ENCODE measurements at places on chromosomes 7 and 10.

DNA sequence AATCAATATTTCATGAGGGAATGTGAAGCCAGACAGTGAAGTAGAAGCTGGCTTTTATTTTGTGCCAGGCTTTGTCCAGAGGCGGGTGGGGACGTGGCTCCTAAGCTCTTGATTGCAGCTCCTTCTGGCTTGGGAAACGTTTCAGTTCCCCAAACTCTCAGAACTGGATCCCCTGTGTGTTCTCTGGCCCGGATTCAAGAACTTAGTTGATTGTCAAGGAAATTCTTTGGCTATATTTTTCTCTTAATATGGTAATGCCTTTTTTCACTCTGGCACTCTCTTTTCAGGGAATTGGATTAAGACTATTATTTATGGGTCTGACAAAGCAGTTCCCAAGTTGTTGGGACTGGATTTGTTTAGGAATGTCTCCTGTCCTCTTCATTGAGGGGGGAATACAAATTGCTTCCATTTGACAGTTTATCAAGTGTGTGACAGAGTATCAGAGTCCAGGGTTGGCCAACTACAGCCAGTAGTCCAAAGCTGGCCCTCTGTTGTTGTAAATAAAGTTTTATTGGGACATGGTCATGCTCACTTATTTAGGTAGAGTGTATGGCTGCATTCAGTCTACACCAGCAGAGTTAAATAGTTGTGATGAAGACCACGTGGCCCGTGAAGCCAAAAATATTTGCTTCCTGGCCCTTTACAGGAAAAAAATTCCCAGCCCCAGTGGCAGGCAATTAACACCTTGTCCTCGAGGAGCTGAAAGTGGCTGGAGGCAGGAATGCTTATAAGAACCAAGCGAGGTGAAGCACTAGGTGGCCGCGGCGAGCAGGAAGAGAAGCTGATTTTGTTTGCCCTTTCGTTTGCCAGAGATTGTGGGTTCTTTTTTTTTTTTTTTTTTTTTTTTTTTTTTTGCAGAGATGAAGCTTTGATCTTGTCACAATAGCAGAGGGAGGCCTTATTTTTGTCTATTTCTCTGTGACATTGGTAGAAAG lies 34.3 kb downstream of the HTRA1 start:
- peak; percentile 16 for DNase-seq

DNA sequence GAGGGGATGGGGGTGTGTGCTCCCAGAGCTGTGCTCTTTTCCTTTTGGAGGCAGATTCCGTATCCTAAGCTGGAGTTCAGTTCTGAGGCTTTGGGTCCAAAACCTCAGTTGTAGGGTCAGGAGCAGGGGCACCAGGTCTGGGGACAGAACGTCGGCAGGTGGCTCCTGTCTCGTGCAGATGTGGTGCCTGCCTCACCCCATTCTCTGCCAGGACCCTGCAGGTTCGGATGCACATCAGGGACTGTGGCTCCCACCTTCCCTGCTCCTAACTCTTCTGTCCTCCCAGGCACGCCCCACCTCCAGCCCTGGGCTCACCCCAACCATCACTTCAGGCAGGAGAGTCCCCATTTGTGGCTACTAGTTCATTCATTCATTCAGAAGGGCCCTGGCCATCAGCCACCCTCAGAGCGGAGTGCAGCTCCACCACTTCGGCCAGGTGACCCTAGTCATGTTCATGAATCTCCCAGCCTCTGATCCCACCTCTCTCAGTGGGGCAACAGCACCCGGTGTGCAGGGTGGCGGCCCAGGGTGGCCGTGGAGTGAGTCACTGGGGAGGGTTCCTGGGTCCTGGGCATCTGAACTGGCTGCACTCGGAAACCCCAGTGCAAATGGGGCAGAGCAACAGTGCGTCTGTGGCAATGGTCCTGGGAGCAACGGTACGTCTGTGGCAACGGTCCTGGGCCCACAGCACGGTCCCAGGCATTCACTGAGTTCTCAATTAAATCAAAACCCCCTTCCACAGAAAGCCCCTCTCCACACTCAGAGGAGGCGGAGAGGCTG lies 100.8 kb upstream of the FAM20C start:
- no peak for DNase-seq

GRCh38 chr7:133843341-133843740 lies 283.8 kb upstream of the LRGUK start:
- no peak for DNase-seq

- no peak for DNase-seq
Measured at GRCh38 chr10:24349379-24350001, 140.6 kb downstream of the KIAA1217 start.

- DNase-seq, result no peak
Measured at GRCh38 chr10:120453886-120454285, 3.1 kb upstream of the PLPP4 start.

DNA sequence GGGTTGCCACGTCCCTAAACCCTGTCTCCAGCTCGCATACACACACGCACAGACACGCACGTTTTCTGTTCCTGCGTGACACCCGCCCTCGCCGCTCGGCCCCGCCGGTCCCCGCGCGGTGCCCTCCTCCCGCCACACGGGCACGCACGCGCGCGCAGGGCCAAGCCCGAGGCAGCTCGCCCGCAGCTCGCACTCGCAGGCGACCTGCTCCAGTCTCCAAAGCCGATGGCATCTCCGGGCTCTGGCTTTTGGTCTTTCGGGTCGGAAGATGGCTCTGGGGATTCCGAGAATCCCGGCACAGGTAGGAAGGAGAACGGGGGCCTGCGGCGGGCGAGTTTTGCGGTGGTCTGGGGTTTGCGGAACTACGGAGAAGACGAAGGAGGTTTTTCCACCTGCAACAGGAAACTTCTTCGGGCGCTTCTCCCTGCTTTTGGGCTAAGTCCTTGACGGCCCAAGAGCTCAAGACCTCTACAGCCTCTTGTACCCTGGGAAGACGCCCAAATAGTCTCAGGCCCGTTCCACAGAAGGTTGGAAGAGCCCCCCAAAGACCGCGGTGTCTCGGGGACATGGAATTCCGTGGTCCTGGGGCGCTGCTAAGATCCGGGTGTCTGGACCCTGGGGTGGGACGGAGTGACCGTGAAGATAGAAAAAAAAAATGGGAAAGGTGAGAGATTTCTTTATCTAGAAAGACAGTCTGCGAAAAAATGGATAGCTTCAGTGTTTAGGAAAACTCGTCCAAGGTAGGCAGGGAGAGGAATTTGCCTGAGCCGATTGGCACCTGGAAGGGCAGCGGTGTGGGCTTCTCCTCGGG lies at the start of gene GAD2:
GAD2 (plus strand) TSS at position 190 of the 811 bp plus-strand sequence; CDS start at position 226, 36 bp downstream.
- no peak for DNase-seq

GRCh38 chr7:25853314-25853713 lies 298.7 kb upstream of the NFE2L3 start:
- DNase-seq, result no peak

GRCh38 chr7:134474828-134475227 lies 15.9 kb upstream of the AKR1B1 start:
- DNase-seq, result no peak

DNA sequence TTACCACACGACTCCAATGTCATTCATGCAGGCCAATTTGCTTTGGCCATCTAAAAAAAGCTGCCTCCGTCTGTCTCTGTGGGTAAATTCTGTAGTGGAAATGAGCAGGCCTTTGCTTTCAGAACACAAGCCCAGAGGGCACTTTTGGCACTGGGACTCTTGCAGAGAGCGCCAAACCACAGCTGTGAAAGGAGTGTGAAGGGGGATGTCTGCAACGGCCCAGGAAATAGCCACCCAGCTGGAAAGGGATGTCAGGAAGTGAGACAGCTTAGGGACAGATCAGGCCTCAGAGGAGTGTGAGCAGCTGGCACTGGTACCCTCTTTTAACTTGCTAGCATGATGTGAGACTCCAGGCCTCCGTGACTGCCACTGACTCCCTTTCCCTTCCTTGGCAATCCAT lies 152.4 kb downstream of the DKK1 start:
- DNase-seq, result no peak

DNA sequence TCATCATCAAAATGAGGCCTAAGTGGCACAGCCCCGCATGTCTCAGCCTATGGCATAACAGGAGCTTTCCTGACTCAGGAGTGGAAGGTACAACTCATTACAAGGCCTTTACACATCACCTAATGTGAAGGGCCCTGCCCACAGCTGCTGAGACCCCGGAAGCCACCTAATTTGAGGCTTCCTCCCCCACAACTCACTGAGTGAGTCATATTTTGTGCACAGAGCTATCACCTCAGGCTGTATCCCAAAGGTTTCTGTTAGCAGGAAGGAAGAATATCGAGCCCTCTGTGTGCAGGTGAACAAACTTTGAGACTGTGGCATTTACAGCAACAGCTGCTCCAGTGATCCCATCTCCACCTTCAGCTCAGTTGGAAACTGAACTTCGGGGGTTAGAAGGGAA lies 20.6 kb downstream of the HTR5A start:
- no peak for DNase-seq

DNA sequence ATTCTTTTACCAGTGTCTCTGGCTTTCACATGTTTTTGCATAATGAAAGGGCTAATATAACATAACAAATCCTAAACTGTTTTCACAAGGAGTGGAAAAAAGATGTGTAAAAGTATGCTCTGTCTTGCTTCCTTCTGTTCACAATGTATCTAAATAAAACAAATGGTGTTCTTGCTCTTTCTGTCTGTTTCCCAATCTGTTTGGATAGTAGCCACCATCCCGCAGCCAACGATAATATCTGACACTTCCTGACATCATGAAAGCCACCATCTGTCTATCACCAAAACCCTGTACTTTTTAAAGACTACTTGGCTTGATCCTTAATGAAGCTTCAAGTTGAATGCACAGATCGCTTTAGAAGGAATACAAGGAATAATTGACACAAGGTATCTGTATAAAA lies 246.2 kb downstream of the ETV1 start:
- DNase-seq, result no peak
